ENCODE measurements at places on chromosomes 3 and 15.
A peak's percentile ranks its signal among the peaks of the same experiment; 100 is the strongest.

GRCh38 chr3:79767194-79767904 lies 449 bp downstream of the ROBO1 start:
- DNase-seq: peak; percentile 30

DNA sequence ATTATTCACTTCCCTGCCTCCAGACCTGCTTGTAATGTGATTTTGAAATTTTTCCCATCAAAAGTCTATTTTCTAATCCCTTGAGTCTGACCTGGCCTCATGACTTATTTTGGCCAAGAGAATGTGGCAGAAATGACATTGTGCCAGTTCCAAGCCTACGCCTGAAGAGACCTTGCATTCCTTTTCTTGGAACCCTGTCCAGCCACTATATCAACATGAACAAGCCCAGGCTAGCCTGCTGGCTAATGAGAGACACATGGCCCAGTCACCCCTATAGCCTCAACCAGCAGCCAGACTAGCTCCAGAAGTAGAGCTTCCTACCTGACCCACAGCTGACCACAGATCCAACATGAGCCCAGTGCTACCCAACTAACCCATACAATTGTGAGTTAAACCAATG lies 121.1 kb upstream of the ACP3 start:
- DNase-seq: no peak

- no peak for DNase-seq
Observed at GRCh38 chr3:150348500-150348899, 59.6 kb upstream of the TSC22D2 start.

GRCh38 chr15:101180620-101181307 lies 71.1 kb downstream of the CHSY1 start:
- no peak for DNase-seq

DNA sequence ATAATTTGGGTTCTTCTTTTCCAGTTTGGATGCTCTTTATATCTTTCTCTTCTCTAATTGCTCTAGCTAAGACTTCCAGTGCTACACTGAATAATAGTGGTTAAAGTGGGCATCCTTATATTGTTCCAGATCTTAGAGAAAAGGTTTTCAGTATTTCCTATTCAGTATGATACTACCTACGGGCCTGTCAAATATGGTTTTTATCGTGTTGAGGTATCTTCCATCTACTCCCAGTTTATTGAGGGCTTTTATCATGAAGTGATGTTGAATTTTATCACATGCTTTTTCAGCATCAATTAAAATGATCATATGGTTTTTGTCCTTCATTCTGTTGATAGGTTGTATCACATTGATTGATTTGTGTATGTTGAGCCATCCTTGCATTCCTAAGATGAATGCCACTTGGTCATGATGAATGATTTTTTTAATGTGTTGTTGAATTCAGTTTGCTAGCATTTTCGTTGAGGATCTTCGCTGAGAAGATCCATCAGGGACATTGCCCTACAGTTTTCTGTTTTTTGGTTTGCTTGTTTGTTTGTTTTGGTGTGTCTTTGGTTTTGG lies 3.0 kb upstream of the LRRC34 start:
- DNase-seq: no peak

- DNase-seq: no peak
Observed at GRCh38 chr15:83289160-83289559, 4.7 kb upstream of the BNC1 start.

DNA sequence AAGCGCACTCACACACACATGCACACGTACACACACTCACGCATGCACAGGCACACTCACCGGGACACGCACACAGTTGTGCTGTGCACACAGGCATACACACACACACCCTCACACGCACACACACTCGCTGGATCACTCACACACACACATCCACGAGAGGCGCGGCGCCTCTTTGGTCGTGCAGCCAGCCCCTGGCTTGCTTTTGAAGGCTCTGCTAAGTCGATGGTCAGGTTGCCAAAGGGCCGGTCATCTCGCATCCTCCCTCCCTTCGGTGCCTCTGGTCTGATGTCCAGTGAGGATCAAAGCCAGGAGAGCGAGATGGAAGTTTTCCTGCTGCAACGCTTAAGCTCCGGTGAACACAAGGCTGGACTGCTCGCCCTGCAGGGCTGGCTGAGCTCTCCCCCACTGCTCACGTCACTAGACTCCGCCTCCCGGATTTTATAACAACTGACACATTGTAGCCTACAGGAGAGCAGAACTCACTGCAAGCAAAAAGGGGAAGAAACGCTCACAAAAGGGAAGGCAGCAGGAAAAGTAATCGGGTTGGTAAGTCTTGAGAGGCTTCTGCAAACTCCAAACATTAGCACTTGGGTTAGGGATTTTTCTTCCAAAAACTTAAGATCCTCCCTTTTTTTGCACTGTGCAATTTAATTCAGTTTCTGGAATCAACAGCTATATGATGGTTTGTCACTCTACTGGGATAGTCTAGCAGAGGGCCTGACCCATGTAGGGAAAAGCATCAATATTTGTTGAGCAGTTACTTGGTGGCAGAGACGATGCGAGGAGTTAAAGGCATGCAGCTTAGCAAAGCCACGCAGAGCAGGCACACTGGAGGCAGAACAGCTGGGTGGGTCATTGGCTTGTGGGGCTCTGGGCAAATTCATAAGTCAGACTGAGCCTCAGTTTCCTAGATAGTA lies at the start of gene SRGAP3:
TSS of gene SRGAP3 (minus strand) at position 374 of the 920 bp plus-strand sequence. CDS start 695 bp downstream, outside the sequence.
- peak; percentile 87 for DNase-seq

DNA sequence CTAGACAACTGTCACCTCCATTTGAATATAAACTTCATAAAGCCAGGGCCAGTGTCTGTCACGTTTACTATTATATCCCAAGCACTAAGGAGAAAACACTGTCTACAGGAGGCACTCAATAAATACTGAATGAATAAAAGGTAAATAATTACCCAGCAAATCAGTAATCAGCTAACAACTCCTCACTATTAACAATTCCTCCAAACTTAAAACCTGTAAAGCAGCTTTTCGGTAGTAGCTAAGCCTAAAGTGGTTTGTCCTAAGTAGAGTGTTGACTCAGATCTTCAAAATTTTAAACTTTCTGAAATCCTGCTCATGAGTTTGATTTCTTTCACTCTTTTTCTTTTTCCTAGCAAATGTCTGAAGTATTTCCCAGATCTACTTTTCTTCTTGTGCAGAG lies 39.9 kb downstream of the C3orf80 start:
- no peak for DNase-seq

DNA sequence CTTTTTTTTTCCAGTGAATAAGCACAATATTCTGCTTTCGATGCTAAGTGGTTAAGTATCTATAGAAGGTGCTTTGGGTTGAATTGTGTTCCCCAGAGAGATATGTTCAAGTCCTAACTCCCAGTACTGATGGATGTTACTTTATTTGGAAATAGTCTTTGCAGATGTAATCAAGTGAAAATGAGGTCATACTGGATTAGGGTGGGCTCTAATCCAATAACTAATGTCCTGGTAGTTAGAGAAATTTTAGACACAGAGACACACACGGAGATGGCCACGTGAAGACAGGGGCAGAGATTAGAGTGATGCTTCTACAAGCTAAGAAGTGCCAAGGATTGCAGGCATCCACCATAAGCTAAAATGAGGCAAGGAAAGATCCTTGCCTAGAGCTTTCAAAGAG lies 662.3 kb downstream of the NAALADL2 start:
- DNase-seq: no peak

DNA sequence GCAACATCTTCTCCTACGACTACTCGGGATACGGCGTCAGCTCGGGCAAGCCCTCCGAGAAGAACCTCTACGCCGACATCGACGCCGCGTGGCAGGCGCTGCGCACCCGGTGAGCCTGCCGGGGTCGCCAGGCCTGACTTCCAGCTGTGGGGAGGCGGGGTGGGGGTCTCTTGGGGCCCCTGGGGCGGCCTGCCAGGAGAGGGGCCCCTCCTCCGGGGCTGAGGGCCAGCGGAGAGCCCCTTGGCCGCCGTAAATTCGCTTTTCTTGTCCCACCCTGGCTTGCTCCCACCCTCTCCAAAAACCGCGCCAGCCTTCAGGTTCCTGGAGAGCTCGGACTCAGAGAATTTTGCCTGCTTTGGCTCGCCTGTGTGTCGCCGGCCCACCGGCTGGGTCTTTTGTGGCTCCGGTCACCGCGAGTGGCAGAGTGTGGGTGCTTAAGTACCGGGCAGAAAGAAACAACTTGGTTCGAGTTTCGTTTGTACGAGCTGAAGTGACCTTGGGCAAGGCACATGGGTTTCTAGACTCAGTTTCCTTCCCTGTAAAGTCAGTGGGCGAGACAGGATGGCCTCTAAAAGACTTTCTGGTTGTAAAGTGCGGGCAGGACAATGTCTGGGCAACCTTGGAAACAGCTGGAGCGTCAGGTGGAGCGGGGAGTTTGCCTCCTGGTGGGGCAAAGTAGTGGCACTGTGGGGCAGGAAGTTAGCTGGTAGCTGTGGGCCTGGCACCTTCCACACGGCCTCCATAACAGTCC lies 976 bp downstream of the ABHD17C start:
- peak; percentile 63 for DNase-seq

DNA sequence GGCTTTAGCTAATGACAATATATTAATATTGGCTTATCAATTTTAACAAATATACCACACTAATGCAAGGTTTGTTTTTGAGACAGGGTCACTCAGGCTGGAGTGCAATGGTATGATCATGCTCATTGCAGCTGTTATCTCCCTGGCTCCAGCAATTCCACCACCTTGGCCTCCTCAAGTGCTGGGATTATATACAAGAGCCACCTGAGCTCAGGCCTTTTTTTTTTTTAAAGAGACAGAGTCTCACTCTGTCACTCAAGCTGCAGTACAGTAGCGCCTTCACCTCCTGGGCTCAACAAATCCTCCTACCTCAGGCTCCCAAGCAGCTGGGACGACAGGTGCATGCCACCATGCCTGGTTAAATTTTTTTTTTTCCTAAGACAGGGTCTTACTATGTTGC lies 11.7 kb downstream of the DLG1 start:
- DNase-seq: no peak

DNA sequence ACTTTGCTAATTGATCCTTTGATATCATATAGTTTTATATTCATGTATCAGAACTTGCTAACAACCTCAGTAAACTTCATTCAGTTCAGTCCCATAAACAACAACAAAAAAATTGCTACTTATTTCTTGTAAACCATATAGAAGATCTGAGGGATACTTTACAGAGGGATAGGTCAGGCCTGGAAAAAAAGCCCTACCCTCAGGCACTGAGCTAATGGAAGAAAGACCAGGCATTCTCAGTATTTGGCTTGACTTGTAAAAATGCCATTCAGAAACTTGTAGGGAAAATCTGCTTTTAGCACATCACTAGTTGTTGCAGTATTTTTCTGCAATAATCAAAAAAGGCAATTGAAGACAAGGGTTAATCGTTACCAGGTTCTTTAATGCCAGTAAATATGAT lies 33.1 kb downstream of the ARMC8 start:
- no peak for DNase-seq

GRCh38 chr3:20924646-20925385 lies 738.8 kb upstream of the SGO1 start:
- DNase-seq: no peak

DNA sequence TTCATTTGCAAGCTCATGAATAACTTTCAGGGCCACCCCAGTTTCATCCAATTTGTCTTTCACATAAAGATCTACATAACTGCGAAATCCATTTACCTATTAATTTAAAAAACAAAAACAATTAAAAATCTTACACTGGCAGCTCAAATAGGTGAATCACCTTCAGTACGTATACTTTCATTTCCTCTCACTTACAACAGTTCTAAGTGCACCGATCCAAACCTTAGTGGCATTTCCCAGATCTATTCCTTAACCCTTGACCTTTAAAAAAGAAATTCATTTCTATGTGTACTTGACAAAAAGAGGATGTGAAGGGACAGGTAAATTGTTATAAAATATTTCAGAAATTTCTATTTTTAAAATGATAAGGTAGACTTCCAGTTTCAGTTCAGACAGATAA lies 30.8 kb downstream of the TOP2B start:
- DNase-seq: no peak

DNA sequence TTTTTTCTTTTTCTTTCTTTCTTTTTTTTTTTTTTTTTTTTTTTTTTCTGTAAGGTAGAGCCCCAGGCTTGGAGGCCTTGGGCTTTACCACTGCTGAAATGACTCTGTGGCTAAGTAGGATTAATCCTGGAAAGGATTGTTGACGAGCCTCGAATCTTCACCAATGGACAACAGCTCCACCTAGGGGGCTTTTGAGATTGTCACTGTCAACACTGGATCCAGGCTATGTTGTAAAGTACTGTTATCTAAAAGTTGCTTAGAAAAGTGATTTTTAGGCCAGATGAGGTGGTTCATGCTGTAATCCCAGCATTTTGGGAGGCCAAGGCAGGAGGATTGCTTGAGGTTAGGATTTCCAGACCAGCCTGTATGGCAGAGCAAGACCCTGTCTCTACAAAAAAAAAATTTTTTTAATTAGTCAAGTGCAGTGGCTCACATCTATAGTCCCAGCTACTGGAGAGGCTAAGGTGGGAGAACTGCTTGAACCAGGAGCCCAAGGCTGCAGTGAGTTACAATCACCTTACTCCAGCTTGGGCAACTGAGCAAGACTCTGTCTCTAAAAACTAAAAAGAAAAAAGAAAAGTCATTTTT lies 41.6 kb downstream of the KLHL18 start:
- DNase-seq: peak; percentile 80

DNA sequence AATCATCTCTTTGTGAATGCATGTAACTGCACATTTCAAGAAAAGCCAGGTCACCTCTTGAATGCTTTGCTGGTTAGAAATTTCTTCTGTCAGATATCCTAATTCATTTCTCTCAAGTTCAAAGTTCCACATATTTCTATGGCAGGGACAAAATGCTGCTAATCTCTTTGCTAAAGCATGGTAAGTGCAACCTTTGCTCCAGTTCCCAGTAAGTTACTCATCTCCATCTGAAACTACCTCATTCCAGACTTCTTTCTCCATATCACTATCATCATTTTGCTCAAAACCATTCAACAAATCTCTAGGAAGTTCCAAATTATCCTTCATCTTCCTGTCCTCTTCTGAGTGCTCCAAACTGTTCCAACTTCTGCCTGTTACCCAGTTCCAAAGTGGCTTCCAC lies 230.6 kb downstream of the ZMAT3 start:
- DNase-seq: no peak

- no peak for DNase-seq
Observed at GRCh38 chr3:145133281-145133680, 1027.7 kb downstream of the PLOD2 start.

GRCh38 chr15:89999676-90000185 lies 1.4 kb upstream of the ZNF710 start:
- peak; percentile 89 for DNase-seq

GRCh38 chr15:25812073-25812472 lies 51.1 kb downstream of the ATP10A start:
- DNase-seq: no peak

DNA sequence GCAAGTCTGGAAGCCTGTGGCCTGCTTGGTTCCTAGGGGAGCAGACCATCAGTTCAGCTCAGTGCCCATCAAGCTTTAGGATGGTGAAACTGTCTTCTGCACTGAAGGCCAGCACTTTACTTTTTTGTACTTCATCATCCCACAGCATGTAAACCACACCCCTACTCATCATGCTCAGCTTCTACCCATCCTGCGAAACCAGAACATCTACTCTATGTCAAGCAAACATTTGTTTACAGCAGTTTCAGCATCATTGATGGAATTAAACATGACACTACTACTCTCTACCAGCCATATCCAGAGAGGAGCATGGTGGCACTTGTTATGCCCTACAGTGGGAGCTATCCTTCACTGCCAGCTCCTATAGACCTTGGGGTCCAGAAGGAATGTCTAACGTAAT lies 306.6 kb downstream of the SOX2 start:
- DNase-seq: no peak

GRCh38 chr3:94117729-94118128 lies 54.9 kb downstream of the NSUN3 start:
- no peak for DNase-seq

Measured in H7 (cell line).